ENCODE measurements at places on chromosomes 4 and X.

GRCh38 chr4:47120783-47121182 is 89.4 kb downstream of the GABRB1 start:
- no peaks in the 10 kb centered on the region for H3K36me3 ChIP-seq
- H3K27me3 ChIP-seq = no peaks in the 10 kb centered on the region
- DNase-seq = no peak
- H3K27ac ChIP-seq = no peak overlapping the region

DNA sequence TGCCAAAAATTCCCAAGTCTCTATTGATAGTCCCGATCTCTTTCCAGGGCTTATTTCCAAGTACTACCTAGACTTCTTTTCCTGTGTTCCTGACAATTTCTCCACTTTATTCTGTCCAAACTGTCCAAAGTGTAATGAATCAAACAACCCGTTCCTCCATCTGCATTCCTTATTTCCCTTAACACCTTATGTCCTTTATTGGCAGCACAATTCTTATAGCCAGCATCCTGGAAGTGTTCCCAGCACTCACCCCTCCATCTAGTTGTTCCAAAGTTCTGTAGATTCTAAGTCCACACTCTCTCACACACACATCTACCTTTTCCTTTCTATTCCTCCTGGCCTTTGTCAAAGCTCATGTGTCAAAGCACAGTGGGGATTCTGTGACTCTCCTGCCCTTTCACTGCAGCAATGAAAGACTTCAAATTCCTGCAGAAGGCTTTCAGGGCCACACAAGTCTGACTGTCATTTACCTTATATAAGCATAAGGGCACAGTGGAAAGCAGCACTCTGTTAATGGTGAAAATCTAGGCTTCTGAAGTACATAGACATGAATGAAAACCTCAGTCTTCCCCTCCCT is 22.1 kb downstream of the LIMCH1 start:
- no peak overlapping the region for H3K27ac ChIP-seq
- H3K4me3 ChIP-seq = no peak overlapping the region
- H3K4me1 ChIP-seq = no peaks in the 10 kb centered on the region
- no peaks in the 10 kb centered on the region for H3K27me3 ChIP-seq
- H3K36me3 ChIP-seq = no peaks in the 10 kb centered on the region

DNA sequence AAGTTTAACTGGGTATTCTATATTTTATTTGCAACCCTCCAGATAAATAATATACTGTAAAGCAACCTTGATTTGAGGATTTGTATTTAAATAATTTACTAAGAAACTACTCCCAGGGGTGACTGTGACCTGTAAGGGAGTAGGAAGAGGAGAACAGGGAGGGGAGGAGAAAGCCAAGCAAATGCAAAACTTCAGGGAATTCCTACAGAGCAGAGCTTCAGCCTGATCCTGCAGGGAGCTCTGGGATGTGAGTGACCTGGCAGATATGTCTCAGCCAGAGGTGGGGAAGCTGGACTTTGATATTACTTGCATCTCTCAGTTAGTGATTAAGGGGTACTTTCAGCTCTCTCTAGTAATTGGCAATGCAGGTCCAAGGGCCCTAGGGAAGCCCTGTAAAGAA is 302.0 kb downstream of the FRMPD4 start:
- no peaks in the 10 kb centered on the region for H3K36me3 ChIP-seq
- H3K4me1 ChIP-seq = no peaks in the 10 kb centered on the region
- no peak overlapping the region for H3K27ac ChIP-seq
- no peaks in the 10 kb centered on the region for H3K27me3 ChIP-seq

- no peak overlapping the region for H3K27ac ChIP-seq
- H3K4me1 ChIP-seq = no peaks in the 10 kb centered on the region
- no peaks in the 10 kb centered on the region for H3K36me3 ChIP-seq
- H3K4me3 ChIP-seq = no peak overlapping the region
- DNase-seq = no peak
These were observed 146.2 kb upstream of the TLL1 start for GRCh38 chr4:165726831-165727230.

- no peaks in the 10 kb centered on the region for H3K36me3 ChIP-seq
- no peaks in the 10 kb centered on the region for H3K27me3 ChIP-seq
- H3K4me3 ChIP-seq = no peak overlapping the region
- H3K27ac ChIP-seq = no peak overlapping the region
These were observed 97.9 kb downstream of the ARHGEF9 start for GRCh38 chrX:63686878-63687714.

- peak overlapping the region; percentile 99 for H3K4me3 ChIP-seq
- H3K4me1 ChIP-seq = peaks cover 21% of the 10 kb centered on the region
- DNase-seq = peak; percentile 90
- H3K27ac ChIP-seq = peak overlapping the region; percentile 92
These were observed 1.3 kb upstream of the ZNF141 start for GRCh38 chr4:336099-336892.

- H3K36me3 ChIP-seq = no peaks in the 10 kb centered on the region
- no peaks in the 10 kb centered on the region for H3K27me3 ChIP-seq
- peaks cover 10% of the 10 kb centered on the region for H3K4me1 ChIP-seq
- H3K27ac ChIP-seq = no peak overlapping the region
- H3K4me3 ChIP-seq = no peak overlapping the region
- DNase-seq = no peak
These were observed 146.7 kb upstream of the PSAPL1 start for GRCh38 chr4:7581477-7581876.

- no peak overlapping the region for H3K27ac ChIP-seq
- no peaks in the 10 kb centered on the region for H3K4me1 ChIP-seq
- DNase-seq = no peak
- no peaks in the 10 kb centered on the region for H3K27me3 ChIP-seq
- H3K4me3 ChIP-seq = no peak overlapping the region
- no peaks in the 10 kb centered on the region for H3K36me3 ChIP-seq
These were observed 125.8 kb downstream of the EDA start for GRCh38 chrX:69741721-69742120.

DNA sequence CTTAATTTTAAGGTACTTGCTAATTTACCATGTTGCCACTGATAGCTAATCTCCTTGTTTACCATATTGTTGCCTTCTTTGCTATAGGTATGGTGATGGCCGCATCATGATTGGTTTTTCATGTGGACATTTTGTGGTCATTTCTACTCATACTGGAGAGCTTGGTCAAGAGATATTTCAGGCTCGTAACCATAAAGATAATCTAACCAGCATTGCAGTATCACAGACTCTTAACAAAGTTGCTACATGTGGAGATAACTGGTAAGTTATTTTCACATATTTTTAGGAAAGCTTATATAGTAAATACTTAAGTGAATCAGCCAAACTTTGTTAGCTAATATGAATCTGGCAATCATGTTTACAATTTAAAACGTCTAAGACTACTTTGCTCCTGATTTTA is 23.1 kb downstream of the WDR19 start:
- peaks cover 10% of the 10 kb centered on the region for H3K36me3 ChIP-seq
- H3K4me3 ChIP-seq = no peak overlapping the region
- no peaks in the 10 kb centered on the region for H3K4me1 ChIP-seq
- no peaks in the 10 kb centered on the region for H3K27me3 ChIP-seq

GRCh38 chrX:7132335-7133049 is 15.0 kb upstream of the STS start:
- no peak for DNase-seq
- no peak overlapping the region for H3K27ac ChIP-seq
- no peaks in the 10 kb centered on the region for H3K27me3 ChIP-seq
- peaks cover 14% of the 10 kb centered on the region for H3K4me1 ChIP-seq
- H3K36me3 ChIP-seq = no peaks in the 10 kb centered on the region

DNA sequence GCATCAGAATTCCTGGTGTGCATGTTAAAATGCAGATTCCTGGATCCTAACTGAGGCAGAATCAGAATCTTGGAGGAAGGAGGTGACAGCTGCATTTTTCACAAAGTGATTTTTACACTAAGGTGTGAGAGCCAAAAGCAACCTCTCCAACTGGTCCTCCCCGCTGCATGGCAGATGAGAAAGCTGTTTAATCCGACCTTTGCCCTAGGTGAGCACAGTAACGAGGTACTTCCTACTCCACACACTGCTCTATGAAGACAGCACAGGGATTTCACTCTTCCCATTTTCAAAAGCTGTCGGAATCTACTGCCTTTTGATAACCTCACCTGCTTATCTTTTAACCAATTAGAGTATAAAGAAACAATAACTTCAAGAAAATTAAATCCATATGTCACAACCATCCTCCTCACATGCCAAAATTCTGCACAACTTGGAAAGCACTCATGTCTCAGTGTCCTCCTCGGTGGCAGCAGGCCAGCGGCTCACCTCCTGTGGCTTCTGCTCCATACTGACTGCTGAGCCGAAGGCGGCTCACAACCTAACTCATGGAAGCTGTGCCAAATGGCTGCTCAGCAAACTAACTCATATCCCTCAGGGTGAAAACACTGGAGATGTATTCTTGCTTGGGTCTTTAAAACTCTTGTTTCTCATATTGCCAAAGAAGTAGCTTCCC is 3.6 kb downstream of the CASP6 start:
- no peak overlapping the region for H3K27ac ChIP-seq
- no peak overlapping the region for H3K4me3 ChIP-seq
- no peak for DNase-seq
- H3K4me1 ChIP-seq = peaks cover 23% of the 10 kb centered on the region

- no peaks in the 10 kb centered on the region for H3K27me3 ChIP-seq
- H3K4me1 ChIP-seq = no peaks in the 10 kb centered on the region
These were observed 159.4 kb downstream of the OPHN1 start for GRCh38 chrX:68273887-68274286.

- no peaks in the 10 kb centered on the region for H3K36me3 ChIP-seq
- H3K27ac ChIP-seq = no peak overlapping the region
- H3K27me3 ChIP-seq = no peaks in the 10 kb centered on the region
- no peaks in the 10 kb centered on the region for H3K4me1 ChIP-seq
- DNase-seq = no peak
These were observed 37.4 kb downstream of the OCRL start for GRCh38 chrX:129577473-129577872.

DNA sequence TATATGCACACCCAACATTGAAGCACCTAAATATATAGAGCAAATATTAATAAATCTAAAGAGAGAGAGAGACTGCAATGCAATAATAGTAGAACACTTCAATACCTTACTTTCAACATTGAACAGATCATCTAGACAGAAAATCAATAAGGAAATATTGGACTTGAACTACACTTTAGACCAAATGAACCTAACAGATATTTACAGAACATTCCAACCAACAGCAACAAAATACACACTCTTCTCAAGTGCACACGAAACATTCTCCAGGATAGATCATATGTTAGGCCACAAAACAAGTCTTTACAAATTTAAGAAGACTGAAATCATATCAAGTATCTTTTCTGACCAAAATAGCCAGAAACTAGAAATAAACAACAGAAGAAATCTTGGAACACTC is 66.6 kb downstream of the CD99L2 start:
- no peak overlapping the region for H3K4me3 ChIP-seq
- no peaks in the 10 kb centered on the region for H3K36me3 ChIP-seq
- H3K27ac ChIP-seq = no peak overlapping the region

GRCh38 chr4:37767546-37767945 is 58.9 kb upstream of the PGM2 start:
- no peaks in the 10 kb centered on the region for H3K27me3 ChIP-seq
- DNase-seq = no peak
- H3K36me3 ChIP-seq = no peaks in the 10 kb centered on the region
- no peak overlapping the region for H3K4me3 ChIP-seq

DNA sequence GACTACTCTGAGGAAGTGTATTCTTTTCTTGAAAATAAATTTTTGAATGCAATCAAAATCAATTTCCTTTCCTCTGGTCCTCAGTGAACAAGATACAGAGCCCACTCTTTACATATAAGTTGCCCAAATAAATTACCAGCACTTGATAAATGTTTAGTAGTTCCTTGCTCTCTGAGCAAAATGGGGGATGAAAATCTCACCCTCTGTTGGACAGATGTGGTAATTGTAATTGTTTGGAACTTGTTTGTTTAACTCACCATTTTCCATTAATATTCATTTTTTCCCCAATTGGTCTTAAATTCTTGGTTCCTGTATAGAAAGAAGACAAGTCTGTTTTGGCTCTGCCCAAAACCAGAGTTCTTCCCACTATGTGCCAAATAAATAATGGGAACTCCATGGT is 146.3 kb downstream of the LDB2 start:
- no peak overlapping the region for H3K4me3 ChIP-seq
- no peak overlapping the region for H3K27ac ChIP-seq
- no peaks in the 10 kb centered on the region for H3K4me1 ChIP-seq
- H3K27me3 ChIP-seq = no peaks in the 10 kb centered on the region
- H3K36me3 ChIP-seq = no peaks in the 10 kb centered on the region

DNA sequence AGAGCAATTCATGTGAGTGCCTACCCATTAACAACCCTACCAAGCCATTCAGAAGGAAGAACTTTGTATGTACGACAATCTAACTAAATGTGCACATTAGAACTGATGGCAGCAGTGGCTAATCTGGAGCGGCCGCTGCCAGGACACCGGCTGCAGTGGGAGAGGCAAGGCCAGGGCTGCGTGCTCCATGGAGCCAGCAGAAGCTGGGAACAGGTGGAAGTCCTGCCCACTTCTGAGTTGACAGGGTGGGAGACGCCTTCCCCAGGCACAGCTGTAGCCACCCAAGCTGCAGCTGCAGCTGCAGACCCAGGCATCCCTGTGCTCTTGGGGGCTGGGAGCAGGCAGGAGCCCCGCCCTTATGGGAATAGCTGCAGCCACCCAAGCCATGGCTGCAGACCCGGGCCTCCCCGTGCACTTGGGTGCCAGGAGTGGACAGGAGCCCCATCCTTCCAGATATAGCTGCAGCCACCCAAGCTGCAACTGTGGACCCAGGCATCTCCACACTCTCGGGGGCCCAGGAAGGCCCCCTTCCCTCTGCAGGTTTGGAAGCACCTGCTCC is 79.1 kb upstream of the DDX60 start:
- H3K36me3 ChIP-seq = no peaks in the 10 kb centered on the region
- H3K27me3 ChIP-seq = no peaks in the 10 kb centered on the region
- no peak for DNase-seq
- H3K27ac ChIP-seq = no peak overlapping the region
- no peak overlapping the region for H3K4me3 ChIP-seq
- no peaks in the 10 kb centered on the region for H3K4me1 ChIP-seq

GRCh38 chr4:73152893-73153292 is 83.4 kb upstream of the COX18 start:
- DNase-seq = no peak
- no peak overlapping the region for H3K27ac ChIP-seq
- H3K4me3 ChIP-seq = no peak overlapping the region
- H3K27me3 ChIP-seq = no peaks in the 10 kb centered on the region
- no peaks in the 10 kb centered on the region for H3K4me1 ChIP-seq

DNA sequence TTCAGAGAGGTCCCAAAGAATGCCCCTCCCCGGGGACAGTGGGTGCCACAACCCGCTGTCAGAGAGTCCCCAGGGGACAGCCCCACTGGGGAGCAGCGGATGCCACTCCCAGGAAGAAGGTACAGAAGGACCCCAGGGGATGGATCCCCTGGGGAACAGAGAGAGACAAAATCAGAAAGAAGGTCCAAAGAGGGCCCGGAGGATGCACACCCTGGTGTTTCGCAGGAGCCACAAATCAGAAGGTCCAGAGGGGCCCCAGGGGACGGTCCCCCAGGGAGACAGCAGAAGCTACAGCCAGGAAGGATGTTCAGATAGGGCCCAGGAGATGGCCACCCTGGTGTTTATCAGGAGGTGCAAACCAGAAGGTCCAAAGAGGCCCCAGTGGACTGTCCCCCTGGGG is 1.4 kb downstream of the TEX13D start:
- no peak overlapping the region for H3K4me3 ChIP-seq
- no peaks in the 10 kb centered on the region for H3K36me3 ChIP-seq
- no peak overlapping the region for H3K27ac ChIP-seq
- no peaks in the 10 kb centered on the region for H3K27me3 ChIP-seq

- DNase-seq = no peak
- H3K36me3 ChIP-seq = no peaks in the 10 kb centered on the region
- H3K27ac ChIP-seq = no peak overlapping the region
- H3K27me3 ChIP-seq = no peaks in the 10 kb centered on the region
These were observed 2691.0 kb downstream of the PCDH7 start for GRCh38 chr4:33411182-33411581.
